ENCODE measurements at places on chromosomes 11 and 22.

- peak; percentile 39 for DNase-seq
Observed at GRCh38 chr11:36292311-36292722, 3.1 kb upstream of the COMMD9 start.

- DNase-seq, result no peak
Observed at GRCh38 chr11:107405260-107405659, 52.4 kb downstream of the CWF19L2 start.

DNA sequence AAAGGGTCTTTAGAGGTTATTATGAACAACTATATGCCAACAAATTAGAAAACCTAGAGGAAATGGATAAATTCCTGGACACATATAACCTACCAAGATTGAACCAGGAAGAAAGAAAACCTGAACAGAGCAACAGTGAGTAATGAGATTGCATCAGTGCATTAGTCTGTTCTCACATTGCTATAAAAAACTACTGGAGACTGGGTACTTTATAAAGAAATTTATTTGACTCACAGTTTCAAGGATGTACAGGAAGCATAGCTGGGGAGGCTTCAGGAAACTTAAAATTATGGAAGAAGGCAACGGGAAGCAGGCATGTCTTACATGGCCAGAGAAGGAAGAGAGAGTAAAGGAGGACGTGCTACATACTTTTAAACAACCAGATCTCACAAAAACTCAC is 70.8 kb upstream of the GNAZ start:
- no peak for DNase-seq

GRCh38 chr11:124085583-124085982 is 29.7 kb upstream of the VWA5A start:
- no peak for DNase-seq

DNA sequence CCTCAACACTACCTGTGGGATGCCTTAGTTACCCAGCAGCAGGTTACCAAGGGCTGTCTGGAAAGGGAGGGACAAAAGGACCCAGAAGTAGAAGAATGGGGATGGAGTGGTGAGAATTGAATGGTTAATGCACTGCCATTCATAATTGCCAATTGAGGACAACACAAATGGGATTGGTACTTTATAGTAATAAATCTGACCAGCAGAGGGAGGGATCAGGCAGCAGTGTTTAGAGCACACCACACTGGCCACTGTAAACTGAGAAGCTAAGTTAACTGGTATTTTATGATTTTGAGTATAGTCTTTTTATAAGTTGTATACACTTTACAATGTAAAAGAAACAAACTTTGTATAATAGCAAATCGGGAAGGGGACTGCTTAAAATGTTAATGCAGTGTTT is 10.7 kb downstream of the TBRG1 start:
- no peak for DNase-seq

DNA sequence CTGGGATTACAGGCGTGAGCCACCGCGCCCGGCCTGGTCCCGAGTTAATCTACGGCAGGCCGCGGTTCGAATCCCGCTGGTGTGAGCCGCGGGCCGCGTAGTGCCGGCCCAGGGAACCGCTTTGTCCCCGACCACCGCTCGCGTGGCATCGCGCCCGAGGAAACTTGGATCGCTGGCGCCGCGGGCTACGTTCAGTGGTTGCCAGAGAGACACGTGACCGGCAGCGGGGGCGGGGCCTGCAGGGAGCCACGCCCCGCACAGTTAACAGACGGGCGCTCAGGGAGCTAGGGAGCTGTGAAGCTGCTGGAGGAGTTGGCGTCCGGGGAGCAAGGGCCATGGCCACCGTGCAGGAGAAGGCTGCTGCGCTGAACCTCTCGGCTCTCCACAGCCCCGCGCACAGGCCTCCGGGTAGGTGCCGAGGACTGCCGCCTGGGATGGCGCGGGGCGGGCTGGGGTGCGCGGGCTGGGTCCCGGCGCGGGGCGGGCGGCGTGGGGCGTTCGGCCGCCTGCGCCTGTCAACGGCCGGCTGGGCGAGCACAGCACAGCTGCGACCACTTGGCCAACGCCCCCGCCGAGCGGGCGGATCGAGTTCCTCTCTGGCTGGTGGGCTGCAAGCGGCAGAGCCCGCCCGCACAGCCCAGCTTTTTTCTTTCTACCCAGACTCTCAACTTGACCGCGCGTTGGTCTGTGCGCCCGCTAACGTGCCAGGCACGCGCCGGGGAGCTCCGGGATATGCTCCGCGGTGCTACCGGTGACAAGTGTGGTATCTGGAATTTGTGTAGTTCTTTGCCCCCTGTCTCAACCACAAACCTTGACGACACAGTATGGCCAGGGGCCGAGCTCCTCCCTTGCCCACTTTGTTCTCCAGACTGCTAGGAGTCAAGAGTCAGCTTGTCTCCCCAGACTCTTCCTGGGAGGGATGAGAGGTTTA is at the start of gene DEPDC7:
TSS of gene DEPDC7 (plus strand) at position 258 of the 931 bp plus-strand sequence. CDS start at position 336, 78 bp downstream.
- peak; percentile 33 for DNase-seq

DNA sequence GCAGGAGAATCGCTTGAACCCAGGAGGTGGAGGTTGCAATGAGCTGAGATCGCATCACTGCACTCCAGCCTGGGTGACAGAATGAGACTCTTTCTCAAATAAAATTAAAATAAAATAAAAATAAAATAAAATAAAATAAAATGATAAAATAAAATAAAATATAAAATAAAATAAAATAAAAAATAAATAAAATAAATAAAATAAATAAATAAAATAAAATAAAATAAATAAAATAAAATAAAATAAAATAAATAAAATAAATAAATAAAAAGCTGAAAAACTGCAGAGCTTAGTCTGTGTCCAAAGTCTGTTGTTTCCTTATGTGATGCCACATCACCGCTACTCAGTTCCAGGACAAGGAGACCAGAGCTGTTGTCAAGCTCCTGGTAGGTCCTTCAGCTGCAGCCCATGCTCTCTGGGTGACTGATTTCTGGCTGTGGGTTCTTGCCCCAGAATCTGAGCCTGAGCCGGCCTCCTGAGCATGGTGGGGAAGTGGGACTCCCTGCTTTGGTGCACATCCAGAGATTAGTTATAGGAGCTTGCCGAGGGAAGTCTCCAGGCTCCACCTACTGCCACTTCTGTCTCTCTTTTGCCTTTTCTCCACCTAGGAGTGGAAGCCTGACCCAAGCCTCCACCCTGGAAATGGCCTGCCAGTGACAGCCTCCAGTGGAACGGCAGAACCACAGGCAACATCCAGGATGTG is 31.3 kb upstream of the ADA2 start:
- no peak for DNase-seq

DNA sequence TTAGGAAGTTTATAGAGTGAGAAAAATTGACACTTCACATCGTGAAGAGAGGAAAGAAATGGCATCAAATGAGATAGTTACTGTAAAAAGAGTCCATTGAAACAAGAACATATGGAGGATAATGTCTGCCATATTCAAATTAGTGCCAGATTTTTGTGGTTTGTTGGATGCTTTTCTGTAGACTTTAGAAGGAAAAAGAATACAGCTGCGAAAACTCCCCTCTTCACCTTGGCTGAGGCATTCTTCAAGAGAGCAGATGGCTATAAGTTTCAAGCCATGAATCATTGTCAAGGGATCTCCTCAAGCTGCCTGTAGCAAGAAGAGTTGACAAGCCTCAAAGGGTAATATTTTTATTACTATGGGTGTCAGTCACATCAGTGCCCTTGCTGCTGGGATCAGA is 507.4 kb upstream of the RAG2 start:
- no peak for DNase-seq

DNA sequence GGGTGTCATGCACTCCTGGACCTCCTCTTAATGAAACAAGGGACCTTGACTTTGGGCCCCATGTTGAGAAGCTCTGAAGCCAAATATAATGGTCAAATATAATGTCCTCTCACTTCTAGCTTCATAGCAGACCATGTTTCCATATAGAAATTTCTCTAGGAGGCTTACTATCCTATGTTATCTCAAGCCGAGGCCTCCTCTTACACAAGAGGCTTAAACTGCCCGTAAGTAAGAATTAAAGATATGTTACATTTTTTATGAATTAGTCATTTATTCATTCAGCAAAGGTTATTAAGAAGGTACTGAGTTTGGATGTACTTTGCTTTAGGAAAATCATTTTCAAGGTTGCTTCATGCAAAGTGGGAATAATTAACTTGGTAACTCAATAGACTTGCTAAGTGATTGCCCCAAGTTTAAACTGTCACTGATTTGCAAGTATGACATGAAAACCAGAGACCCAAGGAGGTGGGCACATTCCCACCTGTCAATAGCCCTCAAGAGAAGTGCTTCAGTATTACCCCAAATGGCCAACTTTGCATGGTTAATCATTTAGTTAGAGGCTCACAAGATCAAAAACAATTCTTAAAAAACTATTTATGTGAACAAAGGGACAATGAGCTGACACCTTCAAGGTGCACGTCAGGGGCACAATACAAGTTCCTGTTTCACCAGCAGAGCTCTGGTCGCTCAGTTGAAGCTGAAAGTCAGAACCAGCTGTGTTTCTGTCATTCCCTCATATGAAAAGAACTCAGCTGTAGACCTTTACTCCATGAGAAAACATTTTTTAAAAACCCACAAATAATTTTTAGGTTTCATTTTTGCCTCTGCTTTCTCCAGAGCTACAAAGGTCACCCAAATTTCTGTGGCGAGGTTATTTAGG is 20.9 kb downstream of the BDNF start:
- DNase-seq, result no peak

GRCh38 chr11:128926000-128926399 is 16.7 kb downstream of the TP53AIP1 start:
- DNase-seq, result no peak

DNA sequence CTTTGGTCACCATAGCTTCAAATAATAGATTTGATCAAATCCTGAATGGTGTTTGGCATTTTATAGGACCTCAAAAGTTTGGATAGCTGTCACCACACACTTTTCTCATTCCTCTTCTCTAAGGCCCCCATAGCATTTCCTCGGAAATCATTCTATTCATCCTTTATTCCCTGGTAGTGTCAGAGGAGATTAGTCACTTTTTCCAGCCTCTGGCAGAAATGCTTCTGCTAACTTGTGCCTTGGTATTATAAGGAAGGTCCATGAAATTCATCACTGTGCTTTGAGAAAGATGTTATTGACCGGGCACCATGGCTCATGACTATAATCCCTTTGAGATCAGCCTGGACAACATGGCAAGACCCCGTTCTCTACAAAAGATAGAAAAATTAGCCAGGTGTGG is 19.7 kb upstream of the NUP160 start:
- no peak for DNase-seq

GRCh38 chr11:45926001-45926401 is 3.5 kb downstream of the LARGE2 start:
- no peak for DNase-seq

DNA sequence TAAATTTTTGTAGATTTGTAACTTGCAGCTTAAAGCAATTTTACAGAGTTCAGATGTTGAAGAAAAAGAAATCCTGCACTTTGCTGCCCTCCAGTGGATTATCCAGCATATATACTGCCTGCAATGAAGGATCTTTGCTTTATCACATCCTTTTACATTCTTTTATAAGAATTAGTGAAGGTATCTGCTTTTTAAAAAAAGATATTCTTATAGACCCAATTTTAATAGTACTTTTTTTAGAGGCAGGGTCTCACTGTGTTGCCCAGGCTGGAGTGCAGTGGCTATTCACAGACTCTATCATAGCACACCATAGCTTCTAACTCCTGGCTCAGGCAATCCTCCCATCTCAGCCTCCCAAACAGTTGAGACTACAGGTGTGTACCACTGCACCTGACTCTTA is 60.7 kb downstream of the TTC17 start:
- DNase-seq, result no peak

DNA sequence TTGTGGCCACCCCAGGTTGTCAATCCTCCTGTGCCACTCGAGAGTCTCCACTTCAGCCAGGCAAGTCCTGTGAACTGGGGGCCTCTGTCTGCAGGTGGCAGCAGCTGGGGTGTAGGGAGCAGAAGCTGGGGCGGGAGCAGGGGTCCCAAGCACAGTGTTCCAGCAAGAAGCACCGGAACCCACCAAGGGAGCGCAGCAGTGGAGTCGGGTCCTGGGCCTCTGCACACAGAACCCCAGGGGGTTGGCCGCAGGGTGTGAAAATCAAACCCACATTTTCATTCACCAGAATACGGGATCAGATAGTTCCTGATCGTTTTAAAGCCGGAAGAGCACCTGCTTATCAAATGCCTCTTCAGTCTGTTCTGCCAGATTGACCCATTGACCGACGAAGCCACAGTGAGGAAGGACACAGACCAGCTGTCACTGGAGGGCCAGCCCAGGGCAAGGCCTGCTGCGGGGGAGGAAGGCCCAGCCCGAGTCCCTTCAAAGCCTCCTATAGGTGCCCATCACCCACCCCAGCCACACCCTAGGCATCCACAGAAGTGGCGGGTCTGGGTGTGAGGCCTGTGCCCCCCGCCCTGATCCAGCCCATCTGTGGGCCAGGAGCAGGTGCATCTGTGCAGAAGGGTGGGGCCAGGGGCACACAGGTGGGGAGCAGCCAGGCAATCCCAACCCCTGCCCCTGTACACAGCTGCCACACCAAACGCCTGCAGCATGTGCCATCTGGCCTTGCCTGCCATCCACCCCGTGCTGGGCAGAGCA is 34.1 kb downstream of the RSPH14 start:
- DNase-seq, result no peak

DNA sequence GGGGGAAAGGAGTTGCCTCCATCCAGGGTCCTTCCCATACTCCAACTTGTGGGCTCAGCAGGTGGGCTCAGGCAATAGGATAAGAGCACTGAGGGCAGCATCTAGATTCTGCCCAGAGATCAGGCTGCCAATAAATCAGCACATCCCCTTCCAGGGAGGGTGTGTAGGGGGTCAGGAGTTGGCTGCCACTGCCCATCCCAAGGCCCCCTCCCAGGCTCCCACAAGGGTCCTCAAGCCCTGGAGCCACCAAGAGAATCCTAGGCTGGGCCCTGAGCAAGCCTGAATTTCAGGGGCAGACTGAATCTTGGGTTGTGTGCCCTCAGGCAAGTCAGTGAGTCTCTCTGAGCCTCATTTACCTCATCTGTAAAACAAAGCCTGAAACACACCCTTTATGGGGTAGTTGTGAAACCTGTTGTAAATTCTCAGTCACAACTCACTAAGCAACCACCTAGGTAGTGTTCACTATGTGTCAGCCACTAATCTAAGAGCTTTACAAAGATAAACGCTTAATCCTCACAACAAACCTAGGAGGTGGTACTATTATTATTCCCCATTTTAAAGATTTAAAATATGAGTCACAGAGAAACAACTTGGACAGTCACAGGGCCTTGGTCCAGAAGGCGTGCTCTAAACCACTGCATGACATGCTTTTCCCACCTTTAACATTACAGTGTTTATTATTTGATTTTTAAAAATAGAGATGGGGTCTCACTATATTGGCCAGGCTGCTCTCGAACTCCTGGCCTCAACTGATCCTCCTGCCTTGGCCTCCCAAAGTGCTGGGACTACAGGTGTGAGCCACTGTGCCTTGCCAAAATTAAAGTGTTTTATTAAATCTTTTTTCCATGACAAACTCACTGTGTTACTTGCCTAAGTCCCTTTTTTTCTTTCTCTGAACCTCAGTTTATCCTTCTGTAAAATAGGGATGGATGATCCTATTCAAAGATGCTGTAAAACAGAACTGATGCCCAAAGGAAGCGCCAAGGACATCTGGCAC is 36.2 kb downstream of the LMO1 start:
- no peak for DNase-seq

DNA sequence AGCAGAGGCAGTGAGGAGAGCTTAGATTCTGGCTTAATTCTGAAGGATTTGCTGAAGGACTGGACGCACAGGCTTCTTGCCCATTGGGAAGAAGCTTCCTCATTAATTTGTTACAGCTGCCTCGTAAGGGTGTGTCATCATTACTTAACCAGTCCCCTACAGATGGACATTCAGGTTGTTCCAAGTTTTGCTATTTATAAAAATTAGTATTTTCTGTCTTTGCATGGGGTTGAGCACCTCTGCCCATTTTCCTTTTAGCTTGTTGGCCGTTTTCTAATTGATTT is 38.1 kb downstream of the CAPN1 start:
- DNase-seq, result no peak

Measured in GM12891 (cell line).